Dermis blood vessel endothelial cell (primary cell): ENCODE measurements at places on chromosomes 11 and 22.

DNA sequence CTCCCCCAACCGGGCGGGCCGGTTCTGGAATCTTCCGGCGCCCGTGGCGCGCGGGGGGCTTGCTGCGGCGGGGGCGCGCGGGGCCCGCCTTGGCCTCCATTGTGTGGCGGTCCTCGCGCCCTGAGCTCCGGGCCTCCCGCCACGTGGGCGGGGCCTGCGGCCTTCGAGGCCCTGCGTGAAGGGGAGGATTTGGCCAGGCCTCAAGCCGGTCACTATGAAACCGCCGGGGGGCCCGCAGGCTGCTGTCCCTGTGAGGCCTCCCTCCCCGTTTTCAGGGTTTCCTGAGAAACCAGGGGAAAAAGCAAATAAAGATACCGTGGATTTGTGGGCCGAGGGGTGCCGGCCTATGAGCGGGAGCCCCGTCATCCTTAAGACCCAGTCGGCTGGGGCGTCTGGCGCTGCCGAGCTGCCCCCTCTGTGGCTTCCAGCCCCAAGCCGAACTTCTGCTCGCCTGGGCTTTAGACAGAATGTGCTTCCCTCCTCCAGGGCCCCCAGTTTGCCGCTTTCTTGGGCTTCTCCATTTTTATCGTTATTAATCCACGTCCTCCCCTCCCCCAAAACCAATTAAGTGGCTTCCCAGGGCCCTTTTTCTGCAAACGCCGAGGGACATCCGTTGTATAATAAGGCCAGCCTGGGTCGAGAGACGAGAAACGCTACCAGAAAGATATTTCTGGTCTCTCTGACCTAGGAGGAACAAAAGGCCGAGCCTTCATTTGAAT lies 602 bp downstream of the EWSR1 start:
- peak; percentile 63 for DNase-seq

DNA sequence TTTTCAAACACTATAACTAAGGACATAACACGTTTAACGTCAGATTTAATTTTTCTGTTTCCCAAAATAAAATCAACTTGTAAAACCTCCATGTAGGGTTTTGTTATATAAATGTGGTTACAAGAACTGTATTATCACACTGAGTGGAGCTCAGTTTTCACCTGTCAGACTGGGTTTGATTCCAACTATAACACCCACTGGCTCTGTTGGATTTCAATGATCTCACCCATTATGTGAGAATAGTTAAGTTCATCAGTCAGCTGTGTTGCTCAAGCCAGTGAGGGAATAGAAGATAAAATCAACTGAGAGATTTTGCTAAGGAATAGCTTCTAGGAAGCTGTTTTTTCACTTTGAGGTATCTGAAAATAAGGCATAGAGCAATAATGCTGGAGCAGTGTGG lies 5.1 kb upstream of the OR52R1 start:
- DNase-seq = no peak

DNA sequence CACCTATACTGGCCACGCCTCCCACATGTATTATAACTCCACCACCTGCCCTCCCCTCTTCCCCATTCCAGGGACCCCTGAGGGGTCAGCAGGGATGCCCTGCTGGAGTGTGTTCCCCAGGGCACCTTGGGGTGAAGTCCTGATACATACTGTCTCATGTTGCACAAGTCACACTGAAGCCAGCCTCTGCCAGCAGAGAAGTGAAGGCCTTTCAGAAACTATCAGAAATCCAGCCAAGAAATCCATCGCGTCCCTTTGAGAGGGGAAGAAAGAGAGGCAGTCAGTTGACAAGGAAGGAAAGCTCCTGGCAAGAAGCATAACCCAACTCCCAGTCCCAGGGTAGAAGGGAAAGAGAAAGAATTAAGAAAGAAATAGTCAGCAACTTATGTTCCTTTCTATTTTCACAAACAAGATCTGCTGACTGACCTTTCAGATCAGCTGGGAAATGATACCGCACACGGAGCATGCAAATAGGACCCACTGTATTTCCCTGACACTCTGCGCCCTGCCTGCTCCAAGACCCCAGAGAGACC lies 45.2 kb downstream of the SC5D start:
- DNase-seq = no peak

GRCh38 chr11:86421946-86422345 lies 47.3 kb downstream of the CCDC81 start:
- DNase-seq = no peak

GRCh38 chr22:18082467-18082866 lies 4.7 kb downstream of the PEX26 start:
- no peak for DNase-seq

- DNase-seq = no peak
These were observed 77.8 kb upstream of the CADM1 start for GRCh38 chr11:115581871-115582639.

GRCh38 chr11:45752106-45752505 lies 52.8 kb upstream of the SLC35C1 start:
- no peak for DNase-seq

DNA sequence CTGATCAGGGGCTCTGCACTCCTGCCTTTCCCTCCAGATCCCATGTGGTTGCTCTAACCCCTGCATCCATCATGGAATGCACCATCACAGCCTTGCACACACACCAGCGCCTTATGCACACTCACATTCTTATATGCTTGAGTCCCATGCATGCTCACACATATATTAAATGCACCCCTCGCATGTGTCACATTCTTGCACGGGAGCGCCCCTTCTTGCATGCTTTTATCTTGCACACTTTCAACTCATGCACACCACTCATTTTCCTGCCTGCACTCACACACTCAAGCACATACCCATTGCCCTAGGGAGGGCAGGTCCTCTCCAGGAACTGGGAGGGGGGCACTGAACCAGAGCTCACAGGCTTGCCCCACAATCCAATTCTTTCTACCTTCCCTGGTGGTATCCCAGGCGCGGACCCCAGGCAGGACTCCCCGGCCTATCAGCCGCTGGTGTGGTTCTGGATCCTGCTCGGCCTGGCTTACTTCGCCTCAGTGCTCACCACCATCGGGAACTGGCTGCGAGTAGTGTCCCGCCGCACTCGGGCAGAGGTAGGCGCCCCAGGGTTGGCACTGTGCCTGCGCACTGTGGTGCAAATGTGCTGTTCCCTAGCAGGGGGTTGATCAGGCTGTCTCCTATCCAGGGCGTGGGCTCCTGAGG lies 2.3 kb upstream of the CATSPERZ start:
- no peak for DNase-seq

DNA sequence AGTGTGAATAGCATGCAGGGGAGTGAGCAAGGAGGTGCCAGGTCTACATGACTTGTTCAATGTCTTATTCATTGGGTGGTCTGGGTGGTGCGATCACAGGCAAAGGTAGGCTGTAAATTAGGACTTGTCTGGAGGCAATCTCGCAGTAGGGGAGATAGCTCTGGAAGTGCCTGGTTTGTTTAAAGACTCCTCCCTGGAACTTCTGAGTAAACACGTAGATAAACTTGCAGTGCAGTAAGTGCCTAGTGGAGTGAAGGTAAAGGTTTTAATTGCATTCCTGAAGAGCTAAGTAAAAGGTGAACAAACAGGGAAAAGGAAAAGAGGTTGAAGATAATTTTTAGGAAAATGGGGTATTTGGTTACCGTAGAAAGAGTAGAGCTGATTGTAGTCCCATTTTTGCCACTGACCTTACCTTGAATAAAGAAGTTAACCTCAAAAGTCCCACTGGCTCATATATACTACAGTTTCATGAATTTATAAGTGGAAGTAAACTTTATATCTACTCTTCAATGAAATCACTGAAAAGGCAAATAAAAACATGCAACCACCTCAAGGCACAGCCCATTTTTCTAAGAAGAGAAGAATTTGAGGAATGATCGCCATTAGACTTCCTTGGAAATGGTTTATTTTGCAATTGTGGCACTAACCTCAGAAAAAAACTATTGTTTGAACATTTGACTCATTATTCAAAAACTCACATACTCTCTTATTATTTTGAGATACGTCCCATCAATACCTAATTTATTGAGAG lies 44.3 kb downstream of the AASDHPPT start:
- DNase-seq = no peak

GRCh38 chr22:19438298-19438697 lies 6.0 kb downstream of the MRPL40 start:
- no peak for DNase-seq

- no peak for DNase-seq
These were observed 73.3 kb upstream of the WNT11 start for GRCh38 chr11:76279646-76280045.

DNA sequence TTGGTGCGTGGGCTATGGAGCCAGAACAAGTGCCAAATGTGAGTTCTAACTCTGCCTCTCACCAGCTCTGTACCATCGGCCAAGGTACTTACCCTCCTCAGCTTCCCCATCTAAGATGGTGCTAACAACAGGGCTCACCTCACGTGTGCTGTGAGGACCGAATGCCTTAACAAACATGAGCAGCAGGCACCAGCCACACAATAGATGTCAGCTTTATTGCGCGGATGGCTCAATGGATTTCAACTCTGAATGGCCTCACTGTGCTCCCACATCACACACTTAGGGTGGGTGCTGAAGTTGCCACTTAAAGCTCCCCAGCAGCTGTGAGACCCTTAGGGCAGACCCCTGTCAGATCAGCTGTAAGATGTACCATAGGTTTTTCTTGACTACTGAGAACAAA lies 24.1 kb downstream of the RELT start:
- DNase-seq = no peak

GRCh38 chr11:68008381-68009337 lies 1.5 kb upstream of the ALDH3B1 start:
- DNase-seq = no peak

DNA sequence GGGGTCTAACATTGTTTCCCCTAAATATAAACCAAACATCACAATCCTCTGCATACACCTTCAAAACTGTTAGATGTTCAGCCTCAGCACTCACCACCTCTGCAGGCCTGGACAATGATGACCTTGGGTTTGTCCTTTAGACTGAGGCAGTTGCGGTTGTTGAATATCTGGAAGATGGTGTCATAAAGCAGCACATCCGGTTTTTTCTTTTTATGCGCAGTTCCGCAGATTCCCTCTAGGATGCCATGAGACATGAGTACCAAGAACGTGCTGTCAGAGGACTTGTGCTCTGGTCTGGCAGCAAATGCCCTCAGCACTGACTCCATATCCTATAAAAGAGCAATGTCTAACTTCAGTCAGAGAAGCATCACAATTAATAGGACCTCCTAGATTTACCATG lies 22.8 kb downstream of the CASP5 start:
- peak; percentile 1 for DNase-seq

- no peak for DNase-seq
These were observed 14.9 kb downstream of the MMP20 start for GRCh38 chr11:102610200-102610599.

GRCh38 chr22:37095113-37095512 lies 14.4 kb downstream of the TMPRSS6 start:
- no peak for DNase-seq

DNA sequence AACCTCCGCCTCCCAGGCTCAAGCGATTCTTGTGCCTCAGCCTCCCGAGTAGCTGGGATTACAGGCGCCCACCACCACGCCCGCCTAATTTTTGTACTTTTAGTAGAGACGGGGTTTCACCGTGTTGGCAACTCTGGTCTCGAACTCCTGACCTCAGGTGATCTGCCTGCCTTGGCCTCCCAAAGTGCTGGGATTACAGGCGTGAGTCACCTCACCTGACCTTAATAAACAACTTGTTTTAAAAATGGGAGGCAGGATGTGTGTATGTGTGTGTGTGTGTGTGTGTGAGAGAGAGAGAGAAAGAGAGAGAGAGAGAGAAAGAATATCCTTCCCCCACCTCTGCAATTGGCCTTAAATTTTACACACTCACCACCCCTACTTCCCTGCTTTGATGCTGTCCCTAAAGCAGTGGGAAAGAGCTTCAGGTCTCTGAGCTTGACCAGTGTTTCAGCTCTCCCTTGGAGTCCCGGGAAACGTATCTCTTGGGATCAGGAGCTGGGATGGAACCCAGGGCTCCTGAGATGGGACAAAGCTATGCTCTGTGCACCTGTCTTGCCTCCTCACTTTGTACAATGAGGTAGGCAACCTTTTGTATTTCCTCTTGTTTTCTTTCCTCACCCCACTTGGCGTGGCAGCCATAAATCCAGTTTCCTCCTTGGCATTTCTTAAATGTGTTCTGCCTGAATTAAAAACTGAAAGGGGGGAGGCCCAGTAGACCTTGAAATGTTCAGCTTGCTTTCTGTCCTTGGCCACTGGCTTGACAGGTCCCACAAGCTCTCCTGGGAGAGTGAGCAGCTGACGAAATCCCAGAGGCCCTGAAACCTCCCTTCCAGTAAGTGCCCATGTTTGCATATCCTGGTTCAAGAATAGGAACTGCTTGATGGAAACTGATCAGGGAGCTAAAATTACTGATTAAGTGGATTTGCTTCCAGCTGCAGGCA lies 17.8 kb upstream of the XBP1 start:
- no peak for DNase-seq

DNA sequence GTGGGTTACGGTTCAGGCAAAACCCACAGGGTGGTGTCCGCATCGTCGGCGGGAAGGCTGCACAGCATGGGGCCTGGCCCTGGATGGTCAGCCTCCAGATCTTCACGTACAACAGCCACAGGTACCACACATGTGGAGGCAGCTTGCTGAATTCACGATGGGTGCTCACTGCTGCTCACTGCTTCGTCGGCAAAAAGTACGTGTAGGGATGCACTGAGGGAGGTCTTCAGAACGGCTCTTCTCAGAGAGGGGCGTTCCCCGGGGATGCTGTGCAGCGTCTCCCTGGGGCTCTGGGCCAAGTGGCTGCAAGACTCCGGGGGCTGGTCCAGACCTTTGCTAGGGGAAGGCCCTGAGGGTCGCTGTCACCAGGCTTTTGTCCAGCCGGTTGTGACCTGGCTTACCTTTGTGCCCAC lies 1.3 kb downstream of the ACR start:
- no peak for DNase-seq

DNA sequence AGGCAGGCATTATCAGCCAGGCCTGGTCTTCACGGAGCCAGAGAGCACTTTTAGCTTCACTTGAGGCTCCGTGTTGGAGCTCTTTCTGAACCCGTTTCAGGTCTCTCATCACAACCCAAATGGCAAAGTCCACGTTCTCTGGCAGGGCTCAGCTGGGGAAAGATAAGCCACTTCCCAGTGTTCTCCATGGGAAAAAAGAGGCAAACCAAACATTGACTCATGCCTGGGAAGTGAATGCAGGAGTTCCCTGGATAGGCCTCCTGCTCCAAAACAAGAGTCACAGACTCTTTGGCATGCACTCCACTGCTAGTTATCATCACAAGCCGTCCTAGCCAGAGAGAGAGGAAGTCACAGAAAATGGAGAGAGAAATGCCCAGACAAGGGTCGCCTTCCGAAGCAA lies 11.6 kb downstream of the OPCML start:
- no peak for DNase-seq

GRCh38 chr11:1852877-1853276 lies at the start of gene LSP1:
LSP1 (plus strand) TSS chr11:1853084; CDS start chr11:1853145, 61 bp downstream.
- DNase-seq = no peak

- DNase-seq = peak; percentile 83
These were observed 17.0 kb downstream of the P2RY6 start for GRCh38 chr11:73288873-73289707.

- no peak for DNase-seq
These were observed 86.5 kb upstream of the CARD18 start for GRCh38 chr11:105226091-105226490.
